ENCODE measurements at places on chromosomes 2 and 18.

DNA sequence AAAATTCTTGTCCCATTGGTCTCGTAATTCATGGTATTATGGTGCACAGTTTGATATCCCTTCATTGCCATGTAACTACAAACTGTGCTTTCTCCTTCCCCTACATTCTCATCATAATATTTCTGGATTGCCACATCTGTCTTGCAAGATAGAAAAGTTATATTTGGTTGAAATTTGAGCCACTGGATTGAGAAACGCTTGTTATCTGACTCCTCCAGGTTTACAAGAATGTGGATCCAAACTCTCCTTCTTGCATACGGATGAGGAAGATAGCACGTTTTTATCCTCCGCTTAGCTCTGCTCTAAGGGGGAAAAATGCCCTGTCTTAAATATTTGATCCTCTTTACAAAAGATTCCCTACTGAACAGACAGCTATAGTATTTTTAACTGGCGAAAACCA is 438.2 kb downstream of the TSN start:
- no peak for DNase-seq

- DNase-seq: no peak
Observed at GRCh38 chr2:30252723-30253701, 21.7 kb downstream of the LBH start.

- DNase-seq: no peak
Observed at GRCh38 chr2:129876541-129876940, 102.9 kb upstream of the RAB6C start.

DNA sequence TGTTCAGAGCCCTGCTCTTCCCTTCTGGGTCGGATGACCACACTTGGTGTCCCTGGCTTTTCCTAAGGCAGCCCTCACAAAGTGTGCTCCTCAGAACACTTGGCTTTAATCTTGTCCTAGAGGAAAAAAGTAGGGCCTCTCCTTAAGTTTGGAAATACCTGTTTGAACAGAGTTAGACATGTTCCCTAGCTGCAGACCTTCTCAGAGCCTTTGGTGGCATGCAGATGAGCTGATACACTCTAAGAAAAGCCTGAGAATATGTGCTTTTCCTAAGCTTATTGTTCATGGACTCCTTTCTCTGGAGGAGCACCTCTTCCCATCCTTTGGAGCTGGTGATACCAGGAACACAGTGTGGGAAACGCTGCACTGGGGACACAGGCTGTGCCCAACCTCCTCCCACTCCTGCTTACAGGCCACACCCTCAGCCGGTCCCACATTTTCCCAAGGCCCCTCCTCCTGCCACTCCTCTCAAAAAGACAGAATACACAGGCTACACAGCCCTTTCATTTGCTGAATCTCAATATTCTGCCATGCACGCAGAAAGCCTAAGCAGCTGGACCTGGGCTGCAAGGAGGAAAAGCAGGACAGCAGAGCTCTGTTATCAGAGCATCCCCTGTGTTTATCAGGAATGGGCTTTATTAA is 443.6 kb downstream of the NBAS start:
- DNase-seq: no peak

GRCh38 chr18:45236676-45237075 is 378.6 kb upstream of the SLC14A2 start:
- DNase-seq: no peak

- no peak for DNase-seq
Observed at GRCh38 chr2:158969162-158969714, 798 bp downstream of the TANC1 start.

DNA sequence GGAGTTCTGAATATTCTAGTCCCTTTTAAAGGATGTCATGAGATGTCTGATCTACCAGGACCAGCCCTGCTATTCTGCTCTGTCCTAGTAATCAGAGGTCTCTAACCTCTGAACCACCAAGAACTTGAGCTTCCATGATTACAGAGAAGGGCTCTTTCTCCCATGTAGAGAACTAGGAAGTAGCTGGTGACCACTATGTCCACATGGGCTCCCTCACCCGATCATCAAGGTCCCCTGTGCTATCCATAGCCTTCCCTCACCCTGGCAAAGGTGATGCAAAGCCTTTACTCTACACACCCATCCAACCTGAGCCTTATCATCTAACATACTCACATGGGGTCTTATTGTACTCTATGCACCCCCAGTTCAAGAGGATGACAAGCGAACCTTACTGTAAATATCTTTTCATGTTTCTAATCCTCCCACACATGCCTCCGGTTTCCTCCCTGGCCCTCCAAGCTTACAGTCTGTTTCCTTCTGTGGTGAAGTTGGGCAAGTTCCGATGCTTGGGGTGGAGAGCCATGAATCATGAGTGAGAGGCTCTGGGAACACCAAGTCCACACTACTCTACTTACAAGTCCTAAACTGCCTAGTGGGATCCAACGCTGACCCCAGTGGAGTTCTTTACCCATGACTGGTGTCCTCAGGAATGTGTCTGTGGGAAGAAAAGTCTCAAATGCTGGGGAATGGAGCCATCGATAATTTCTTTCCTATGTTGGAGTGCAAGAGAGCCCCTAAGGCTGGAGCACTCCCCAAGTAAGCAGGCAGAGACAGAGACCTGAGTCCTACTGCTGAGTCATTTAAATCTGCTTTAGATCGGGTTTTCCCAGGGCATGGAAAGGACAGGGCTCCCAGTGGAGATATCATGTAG is 73.3 kb upstream of the KLF7 start:
- peak; percentile 66 for DNase-seq

DNA sequence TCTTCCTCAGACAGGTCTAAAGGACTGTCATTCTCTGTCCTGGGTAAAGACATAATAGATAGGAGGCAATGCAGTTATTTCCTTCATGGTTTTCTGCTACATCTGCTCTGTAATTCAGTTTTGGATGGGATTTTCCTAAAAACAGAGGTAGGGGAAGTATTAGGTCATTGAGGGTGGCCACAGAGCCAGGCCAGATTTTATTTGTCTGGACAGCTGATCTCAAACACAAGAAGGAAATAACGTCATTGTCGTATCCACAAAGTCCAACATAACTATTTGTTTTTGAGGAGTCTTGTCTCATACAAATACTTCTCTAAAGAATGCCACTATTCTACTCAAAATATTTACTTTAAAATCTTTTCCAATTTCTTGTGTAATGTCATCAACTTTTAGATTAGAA is 154.8 kb upstream of the MAP2 start:
- DNase-seq: no peak

GRCh38 chr18:44938720-44939665 is 258.3 kb downstream of the SETBP1 start:
- DNase-seq: no peak

- no peak for DNase-seq
Observed at GRCh38 chr2:30480703-30481322, 33.8 kb downstream of the LCLAT1 start.

- no peak for DNase-seq
Observed at GRCh38 chr2:235940330-235940729, 227.9 kb downstream of the GBX2 start.

DNA sequence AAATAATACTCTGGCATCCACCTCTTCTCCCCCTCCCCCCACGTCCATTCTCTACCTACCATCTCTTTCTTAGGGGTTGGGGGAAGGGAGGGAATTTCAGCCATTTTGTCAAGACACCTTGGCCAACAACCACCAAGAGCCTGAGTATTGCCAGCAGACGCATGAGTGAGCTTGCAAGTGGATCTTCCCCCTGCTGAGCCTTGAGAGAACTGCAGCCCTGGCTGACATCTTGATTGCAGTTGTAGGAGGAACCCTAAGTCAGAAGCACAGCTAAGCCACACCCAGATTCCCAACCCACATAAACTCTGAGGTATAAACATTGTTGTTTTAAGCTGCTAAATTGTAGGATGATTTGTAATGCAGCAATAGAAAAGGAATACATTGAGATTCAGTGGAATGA is 165.6 kb downstream of the TMEFF2 start:
- no peak for DNase-seq

DNA sequence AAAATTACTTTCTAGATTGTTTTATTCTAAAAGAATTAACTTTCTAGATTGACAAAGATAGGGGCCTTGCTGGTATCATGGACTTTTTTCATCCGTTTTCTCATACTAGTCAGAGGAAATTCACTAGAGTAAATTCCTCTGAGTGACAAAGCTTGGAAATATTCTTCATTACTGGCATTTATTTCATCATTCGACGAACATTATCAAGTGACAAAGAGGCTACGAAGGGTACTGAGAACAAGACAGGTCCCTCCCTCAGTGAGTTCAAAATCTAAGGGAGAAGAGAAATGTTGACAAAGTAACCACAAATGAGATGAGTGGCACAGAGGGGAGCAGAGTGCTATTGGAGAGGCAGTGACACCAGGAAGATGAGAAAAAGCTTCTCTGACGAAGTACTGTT is 4.3 kb downstream of the EPG5 start:
- no peak for DNase-seq

- peak; percentile 25 for DNase-seq
Observed at GRCh38 chr18:7568426-7568825, 1.3 kb downstream of the PTPRM start.

- no peak for DNase-seq
Observed at GRCh38 chr2:134338208-134338607, 84.3 kb downstream of the MGAT5 start.

Data from omental fat pad (tissue), 4 donors.